ENCODE measurements at places on chromosomes 1 and 21. TPM values are rescaled to one million over a fixed set of nuclear protein-coding genes. Genes with fewer than 3 reads are reported as not detected.

GRCh38 chr1:182309631-182310351, 81.8 kb downstream of the GLUL start:
- DNase-seq = no peak

DNA sequence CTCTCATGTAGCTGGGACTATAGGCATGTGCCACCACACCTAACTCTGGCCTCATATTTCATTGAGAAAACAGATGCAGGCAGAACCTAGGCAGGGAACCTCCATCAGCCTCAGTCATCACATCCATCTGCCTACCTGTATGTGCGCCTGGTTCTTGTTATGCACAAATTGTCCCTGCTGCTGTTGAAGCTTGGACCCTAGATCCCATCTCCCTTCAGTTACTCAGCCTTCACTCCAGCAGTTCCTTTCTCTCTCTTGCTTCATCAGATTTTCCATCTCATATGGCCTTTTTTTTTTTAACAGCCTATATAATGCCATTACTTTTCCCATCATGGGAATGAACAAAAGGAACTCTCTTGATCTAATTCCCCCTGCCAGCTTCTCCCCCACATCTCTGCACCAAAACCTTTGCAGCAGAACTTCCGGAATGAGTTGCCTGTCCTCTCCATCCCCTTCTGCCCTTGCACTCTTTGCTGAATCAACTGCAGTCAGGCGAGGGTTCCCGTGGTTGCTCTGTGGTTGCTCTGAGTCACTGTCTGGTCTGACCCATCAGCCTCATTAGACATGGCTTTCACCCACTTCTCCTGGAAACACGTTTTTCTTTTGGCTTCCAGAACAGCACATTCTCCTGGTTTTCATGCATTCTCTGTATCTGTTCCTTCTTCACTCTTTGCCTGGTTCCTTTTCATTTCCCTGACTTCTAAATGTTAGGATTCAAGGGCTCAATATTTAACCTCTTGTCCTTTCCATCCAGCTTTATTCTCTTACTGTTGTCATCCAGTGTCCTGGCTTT, 41.5 kb downstream of the UBE4B start:
- DNase-seq = no peak

GRCh38 chr1:208069908-208070307, 159.0 kb upstream of the CD34 start:
- DNase-seq = no peak

DNA sequence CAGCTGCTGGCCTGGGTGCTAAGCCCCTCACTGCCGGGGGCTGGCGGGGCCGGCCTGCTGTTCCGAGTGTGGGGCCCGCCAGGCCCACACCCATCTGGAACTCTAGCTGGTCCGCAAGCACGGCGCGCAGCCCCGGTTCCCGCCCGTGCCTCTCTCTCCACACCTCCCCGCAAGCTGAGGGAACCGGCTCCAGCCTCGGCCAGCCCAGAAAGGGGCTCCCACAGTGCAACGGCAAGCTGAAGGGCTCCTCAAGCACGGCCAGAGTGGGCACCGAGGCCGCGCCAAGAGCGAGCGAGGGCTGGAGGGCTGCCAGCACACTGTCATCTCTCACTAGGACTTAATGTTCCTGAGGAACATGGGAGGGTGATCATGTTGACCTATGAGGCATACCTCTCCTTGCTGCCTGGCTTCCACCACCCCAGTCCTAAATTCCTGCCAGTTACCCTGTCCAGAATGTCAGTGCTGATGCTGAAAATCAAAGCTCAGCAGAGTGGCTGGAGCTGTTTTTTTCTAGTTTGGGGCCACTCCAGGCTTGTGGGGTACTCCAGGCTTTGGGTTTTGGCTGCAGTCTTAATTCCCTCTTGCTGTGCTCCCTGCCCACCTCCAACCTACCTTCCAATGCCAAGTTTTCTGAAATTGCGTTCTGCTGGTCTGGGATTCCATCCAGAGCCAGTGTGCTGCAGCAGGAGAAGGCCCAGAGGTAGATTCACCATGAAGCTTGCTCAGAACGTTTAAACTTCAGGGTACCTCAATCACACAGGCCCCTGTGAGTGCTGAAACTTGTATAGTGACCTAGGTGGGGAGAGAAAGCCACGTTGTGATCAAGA, 44.2 kb upstream of the LPGAT1 start:
- no peak for DNase-seq

GRCh38 chr1:45477646-45478045, 13.3 kb downstream of the TESK2 start:
- no peak for DNase-seq

DNA sequence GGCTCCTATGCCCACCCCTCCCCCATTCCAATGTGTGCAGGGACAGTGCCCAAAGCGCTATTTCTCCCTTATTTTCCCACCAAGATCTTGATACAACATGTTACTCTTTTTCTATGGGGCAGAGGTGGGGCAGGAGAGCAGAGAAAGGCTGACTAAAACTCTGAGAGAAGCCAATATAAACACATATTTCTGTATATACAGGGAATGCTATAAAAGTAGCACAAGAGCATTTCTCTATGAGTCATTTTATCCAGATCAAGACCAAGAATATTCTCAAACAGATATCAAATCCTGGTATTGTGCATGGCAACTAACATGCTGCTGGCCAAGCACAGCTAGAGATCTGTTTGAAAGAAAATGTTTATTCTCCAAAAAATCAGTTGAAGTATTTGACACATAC, 7.3 kb downstream of the WDR26 start:
- no peak for DNase-seq

- DNase-seq = no peak
Measured at GRCh38 chr1:206967096-206967849, 3.0 kb downstream of the FCAMR start.

GRCh38 chr1:7298749-7299151, 472.3 kb upstream of the VAMP3 start:
- no peak for DNase-seq

DNA sequence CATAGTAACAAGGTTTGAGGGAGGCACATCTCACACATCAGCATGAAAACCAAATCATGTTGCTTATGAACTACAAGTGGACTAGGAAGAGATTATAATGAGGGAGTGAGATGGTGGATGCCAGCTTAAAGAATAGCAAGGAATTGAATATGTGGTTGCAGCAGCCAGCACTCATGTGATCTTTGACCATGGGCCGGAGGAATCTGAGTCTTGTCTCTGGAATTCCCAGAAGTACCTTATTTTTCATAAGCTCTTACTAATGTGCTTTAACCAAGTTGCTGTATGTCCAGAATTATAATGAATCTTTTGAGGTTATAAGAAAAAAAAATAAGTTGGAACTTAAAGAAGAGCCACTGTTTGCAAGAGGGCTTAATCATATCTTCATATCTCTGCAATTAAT, 97.0 kb downstream of the DISP1 start:
- no peak for DNase-seq

DNA sequence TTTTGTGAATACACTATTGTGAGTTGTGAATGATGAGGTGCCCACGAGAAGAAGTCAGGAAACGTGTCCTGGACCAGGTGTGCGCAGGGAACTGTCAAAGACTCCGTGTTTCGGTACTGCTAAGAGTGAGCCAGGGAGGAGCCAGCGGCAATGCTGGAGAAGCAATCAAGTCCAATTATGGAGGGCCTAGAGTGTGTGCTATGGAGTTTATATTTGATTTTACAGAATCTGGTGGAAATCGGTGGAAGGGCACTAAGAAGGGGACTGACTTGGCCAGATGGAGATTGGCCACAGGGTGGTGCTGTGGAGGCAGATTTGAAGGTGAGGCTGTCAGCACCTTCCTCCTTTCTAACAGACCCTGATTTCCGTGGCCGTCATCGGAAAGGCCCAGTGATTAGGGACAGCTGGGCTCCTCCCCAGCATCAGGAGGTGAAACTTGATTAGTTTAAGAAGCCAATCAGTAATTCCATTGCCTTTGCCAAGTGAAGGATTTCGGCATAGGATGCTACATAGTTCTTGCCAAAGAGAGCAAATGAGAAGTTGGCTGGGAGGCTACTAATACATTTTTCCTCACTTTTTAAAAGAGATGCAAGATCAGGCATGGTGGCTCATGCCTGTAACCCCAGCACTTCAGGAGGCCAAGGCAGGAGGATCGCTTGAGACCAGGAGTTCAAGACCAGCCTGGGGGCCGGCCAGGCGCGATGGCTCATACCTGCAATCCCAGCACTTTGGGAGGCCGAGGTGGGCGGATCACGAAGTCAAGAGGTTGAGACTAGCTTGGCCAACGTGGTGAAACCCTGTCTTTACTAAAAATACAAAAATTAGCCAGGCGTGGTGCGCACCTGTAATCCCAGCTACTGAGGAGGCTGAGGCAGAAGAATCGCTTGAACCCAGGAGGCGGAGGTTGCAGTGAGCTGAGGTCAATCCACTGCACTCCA, 7.0 kb downstream of the PTCH2 start:
- peak; percentile 68 for DNase-seq

DNA sequence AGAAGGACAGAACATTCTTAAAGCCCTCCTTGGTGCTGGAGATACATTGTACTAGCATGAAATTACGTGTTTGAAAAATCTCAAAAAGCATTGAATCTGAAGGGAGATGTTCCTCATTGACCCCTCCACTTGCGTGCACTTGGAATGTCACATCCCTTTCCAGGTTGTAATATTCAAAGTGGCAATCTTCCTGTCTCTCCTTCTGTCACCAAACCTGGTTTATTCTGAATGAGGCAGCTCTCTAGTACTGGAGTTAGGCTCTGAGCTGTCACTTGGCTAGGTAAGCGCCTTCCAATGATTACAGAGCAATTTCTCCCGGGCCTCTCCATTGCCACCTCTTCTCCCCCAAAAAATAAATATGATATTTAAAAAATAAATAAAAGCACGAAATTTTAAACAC, 855 bp downstream of the DSCAM start:
- no peak for DNase-seq

GRCh38 chr1:204241050-204241449, 27.3 kb upstream of the GOLT1A start:
- DNase-seq = no peak

GRCh38 chr1:56814205-56814604, 5.0 kb downstream of the FYB2 start:
- DNase-seq = no peak

GRCh38 chr1:226325178-226325577, 16.2 kb upstream of the LIN9 start:
- DNase-seq = no peak

GRCh38 chr1:28392027-28392652, 22.6 kb downstream of the PHACTR4 start:
- no peak for DNase-seq

GRCh38 chr1:110291241-110292030, 47.7 kb upstream of the RBM15 start:
- DNase-seq = no peak

- no peak for DNase-seq
Measured at GRCh38 chr1:20211511-20211931, 25.2 kb upstream of the PLA2G2C start.

GRCh38 chr1:212688341-212689047, 11.1 kb downstream of the BATF3 start:
- no peak for DNase-seq

- DNase-seq = no peak
Measured at GRCh38 chr1:220484135-220484534, 43.8 kb upstream of the MARK1 start.

- no peak for DNase-seq
Measured at GRCh38 chr1:210938416-210938925, 195.5 kb downstream of the KCNH1 start.

GRCh38 chr1:159930634-159931033, 5.3 kb upstream of the TAGLN2 start:
- no peak for DNase-seq

DNA sequence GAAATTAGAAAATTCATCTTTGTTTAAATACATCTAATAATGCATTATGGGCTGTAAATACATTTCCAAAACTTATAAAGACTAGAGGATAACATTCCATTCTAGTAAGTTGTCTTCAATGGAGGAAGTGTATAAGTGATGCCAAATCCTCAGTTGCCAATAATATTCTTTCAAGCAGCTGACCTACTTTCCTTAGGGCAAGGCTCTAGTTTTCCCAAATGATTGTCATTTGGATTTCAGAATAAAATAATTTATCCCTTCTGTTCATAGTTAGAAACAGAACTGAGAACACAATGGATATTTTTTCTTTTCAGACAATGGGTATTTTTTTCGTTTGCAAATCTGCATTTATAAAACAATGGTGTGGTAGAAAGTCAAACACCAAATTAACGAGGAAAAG, 354.9 kb upstream of the ADAMTS5 start:
- DNase-seq = no peak

GRCh38 chr1:59199147-59199546, 97.7 kb upstream of the FGGY start:
- DNase-seq = no peak

GRCh38 chr1:40784141-40784770, 669 bp downstream of the KCNQ4 start:
- no peak for DNase-seq

DNA sequence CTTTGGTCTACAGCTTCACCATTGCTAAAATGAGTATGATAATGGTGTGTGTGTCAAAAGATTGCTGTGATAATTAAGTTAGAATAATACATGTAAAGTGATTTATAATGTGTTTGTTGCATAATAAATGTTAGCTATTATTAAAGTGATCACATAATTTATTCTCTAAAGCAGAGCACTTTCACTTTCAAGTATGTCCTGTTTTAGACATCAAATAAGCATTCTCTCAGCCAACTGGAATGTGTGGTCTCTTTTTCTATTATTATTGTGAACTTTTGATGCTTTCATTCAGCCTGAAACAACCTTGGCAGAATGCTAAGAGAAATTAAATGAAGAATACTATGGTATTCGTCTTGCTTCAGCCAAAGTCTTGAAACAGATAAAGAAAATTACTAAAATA, 102.8 kb upstream of the COL11A1 start:
- DNase-seq = no peak

DNA sequence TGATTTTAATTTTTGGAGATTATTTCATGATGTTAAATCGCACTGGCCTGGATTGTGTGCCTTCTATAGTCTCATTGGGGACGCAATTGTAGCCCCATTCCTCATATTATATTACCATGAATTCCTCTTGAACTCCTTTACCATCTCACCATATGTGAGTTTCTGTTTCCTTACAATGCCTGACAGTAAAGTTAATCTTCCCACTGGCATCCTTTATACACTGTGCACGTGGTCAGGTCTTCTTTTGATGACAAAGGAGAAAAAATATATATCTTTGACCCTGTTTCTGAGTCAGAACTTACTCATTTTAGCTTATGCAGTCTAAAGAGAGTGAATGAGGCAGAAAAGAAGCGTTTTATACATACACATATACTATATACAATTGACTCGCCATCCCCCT, 774 bp upstream of the ABL2 start:
- DNase-seq = no peak

- no peak for DNase-seq
Measured at GRCh38 chr1:53826367-53826766, 11.7 kb downstream of the NDC1 start.

GRCh38 chr1:170836141-170836540, 99.2 kb upstream of the MROH9 start:
- no peak for DNase-seq

Gene LCE1E
- polyA plus RNA-seq = not detected

Gene IL19
- 0.68 TPM for polyA plus RNA-seq

Gene RPL5
- 2,444 TPM for polyA plus RNA-seq

Gene OR2T8
- not detected for polyA plus RNA-seq

Gene PATJ
- 36.1 TPM for polyA plus RNA-seq

Gene NTNG1
- polyA plus RNA-seq = 28.4 TPM

Gene TSPAN2
- polyA plus RNA-seq = 34.2 TPM

Gene ATF3
- polyA plus RNA-seq = 33.4 TPM

Gene S100A5
- 1.3 TPM for polyA plus RNA-seq

Gene PTGFRN
- 56.7 TPM for polyA plus RNA-seq

All from renal cortex interstitium (tissue), 15 donors.